Dorsolateral prefrontal cortex (tissue), 122 donors: ENCODE measurements at places on chromosomes 6 and 20. TPM values are rescaled to one million over a fixed set of nuclear protein-coding genes. Genes with fewer than 3 reads are reported as not detected.

CALHM6 gene
- 2.8 TPM for total RNA-seq

EEF1E1 gene
- total RNA-seq, result 19.6 TPM

ENPP1 gene
- total RNA-seq, result 1.3 TPM

SLC22A3 gene
- total RNA-seq, result 1.8 TPM

RAB44 gene
- total RNA-seq, result not detected

CLVS2 gene
- total RNA-seq, result 54.0 TPM

ANGPT4 gene
- total RNA-seq, result not detected

RAET1E gene
- not detected for total RNA-seq
